ENCODE measurements at places on chromosomes 6 and 20. TPM values are rescaled to one million over a fixed set of nuclear protein-coding genes. Genes with fewer than 3 reads are reported as not detected.
A peak's percentile ranks its signal among the peaks of the same experiment; 100 is the strongest.

DNA sequence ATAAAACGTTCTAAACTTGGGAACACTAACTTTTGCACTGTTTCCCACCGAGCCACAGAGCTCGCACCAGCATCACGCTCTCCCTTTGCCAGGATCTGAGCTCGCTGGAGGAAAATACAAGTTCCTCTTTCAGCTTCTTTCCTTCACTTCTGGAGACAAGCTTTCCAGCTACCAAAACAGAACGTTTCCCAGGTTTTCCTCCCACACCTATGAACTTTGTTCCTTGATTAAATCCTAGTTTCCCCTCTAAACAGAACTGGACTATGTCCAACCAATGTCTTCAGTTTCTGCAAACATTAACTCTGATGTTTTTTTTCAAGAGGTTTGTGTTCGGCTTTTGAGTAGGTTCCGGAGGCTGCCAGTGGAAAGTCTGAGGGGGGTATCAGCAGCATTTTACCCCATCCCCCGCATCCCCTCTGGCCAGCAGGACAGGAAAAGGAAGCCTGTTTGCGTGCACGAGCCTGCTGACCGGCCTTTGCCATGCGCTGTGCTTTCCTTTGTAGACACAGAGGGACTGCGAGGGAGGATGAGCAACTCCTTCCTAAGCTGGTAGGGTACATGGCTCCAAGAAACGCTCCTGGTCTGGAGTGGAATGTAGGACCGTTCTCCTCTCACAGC lies 135.5 kb downstream of the LY86 start:
- DNase-seq: peak; percentile 73

DNA sequence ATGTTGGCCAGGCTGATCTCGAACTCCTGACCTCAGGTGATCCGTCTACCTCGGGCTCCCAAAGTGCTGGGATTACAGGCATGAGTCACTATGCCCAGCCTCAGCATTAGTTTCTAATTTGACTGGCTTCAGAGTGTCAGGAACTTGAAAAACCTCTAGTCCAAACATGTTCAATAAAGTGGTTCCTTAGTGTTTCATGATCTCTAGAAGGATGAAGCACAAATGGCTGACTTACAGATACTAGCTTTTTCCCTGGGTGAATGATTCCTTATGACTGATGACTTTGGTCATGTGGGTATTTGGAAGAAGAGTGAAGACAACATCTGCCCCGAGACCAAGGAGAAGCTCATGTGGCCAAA lies 16.4 kb downstream of the GLYATL3 start:
- no peak for DNase-seq

DNA sequence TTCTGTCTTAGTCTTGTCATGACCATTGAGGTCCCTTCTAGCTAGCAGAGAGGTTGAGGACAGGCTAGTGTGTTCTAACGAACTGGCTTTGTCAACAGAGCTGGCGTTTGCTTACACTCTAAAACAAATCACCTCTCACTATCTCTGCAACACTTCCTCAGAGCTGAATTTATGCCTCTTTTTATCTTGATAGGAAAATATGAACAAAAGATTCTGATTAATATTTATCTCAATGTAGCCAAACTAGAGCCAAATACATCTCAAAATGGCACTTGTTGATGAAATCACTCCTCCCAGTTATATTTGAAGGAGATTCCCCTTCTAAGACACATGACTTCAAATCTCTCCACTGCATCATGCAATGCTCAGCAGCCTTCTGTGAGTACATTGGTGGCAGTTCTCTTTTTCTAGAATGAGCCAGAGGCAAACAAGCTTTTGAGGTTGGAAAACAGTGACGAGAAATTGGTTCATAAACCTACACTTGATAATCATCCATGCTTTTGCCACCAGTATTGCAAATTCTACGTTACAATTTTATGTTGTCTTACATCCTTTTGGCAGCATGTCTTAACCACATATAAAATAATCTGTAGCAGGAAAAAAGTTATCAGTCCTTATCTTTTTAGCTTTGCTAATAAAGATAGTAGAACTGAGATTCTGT lies 615.7 kb upstream of the CITED2 start:
- DNase-seq: no peak

DNA sequence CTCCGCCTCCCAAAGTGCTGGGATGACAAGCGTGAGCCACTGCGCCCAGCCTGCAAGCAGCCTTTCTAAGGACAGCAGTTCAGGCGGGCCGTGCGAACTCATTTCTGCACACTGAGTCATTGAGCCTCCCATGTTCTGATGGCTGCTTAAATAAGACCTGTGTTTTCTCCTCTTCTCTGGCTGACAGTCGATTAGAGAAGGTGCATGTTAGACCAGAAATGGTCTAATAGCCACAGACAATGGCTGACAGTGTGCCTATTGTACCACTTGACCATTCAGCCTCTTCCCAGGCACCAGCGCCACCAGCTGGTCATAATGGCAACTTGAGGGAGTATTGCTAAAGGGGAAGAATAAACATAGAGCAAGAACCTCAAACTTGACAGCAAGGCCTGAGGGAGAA lies 6.2 kb downstream of the CST11 start:
- DNase-seq: peak; percentile 44

DNA sequence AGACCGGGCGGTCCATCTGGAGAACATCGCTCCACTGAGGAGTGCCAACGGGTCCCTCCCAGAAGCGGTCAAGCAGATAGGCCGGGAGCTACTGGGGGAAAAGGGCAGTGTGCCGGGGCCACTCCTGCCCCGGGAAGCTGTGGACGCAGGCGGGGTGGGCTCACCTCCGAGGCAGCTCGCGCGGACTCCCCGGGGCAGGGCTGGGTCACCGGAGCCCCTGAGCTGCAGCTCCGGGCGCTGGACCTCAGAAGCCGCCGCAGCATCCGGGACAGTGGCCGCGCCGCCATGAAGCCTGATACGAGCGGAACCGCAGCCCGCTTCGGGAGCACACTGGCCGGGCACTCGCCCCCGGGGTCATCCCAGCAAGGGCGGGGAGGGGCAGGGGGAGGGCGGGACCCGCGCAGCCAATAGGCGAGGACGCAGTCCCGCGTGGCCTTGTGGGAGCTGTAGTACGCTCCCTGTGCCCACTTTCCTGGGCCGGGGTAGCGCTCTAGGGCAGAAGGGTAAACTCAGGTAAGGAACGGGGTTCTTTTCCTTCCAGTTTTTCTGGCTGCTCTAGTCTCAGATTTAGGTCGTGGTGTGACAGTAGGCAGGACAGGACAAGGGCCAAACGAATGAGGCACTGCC lies at the start of gene MOCS1:
Gene MOCS1, minus strand, starts transcription at position 332 of the 627 bp plus-strand sequence. Its CDS starts 45 bp downstream, at position 287.
- peak; percentile 91 for DNase-seq

DNA sequence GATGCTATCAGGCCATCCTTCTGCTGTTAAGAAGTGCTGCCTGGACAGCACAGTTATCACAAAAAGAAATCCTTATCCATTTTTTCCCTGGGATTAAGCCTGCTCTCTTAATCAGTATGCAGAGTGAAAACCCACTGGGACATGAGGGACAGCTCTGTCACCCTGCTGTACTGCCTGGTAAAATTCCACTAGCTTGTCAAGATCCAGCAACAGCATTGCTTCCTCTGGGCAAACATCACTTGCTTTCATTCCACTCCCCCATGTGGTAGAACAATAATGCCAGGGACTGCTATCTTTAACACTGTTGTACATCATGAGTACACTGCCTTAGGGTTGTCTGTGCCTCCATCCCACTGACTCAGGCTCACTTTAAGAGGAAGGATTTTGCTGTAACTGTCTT lies 331.3 kb downstream of the KIF16B start:
- DNase-seq: no peak

DNA sequence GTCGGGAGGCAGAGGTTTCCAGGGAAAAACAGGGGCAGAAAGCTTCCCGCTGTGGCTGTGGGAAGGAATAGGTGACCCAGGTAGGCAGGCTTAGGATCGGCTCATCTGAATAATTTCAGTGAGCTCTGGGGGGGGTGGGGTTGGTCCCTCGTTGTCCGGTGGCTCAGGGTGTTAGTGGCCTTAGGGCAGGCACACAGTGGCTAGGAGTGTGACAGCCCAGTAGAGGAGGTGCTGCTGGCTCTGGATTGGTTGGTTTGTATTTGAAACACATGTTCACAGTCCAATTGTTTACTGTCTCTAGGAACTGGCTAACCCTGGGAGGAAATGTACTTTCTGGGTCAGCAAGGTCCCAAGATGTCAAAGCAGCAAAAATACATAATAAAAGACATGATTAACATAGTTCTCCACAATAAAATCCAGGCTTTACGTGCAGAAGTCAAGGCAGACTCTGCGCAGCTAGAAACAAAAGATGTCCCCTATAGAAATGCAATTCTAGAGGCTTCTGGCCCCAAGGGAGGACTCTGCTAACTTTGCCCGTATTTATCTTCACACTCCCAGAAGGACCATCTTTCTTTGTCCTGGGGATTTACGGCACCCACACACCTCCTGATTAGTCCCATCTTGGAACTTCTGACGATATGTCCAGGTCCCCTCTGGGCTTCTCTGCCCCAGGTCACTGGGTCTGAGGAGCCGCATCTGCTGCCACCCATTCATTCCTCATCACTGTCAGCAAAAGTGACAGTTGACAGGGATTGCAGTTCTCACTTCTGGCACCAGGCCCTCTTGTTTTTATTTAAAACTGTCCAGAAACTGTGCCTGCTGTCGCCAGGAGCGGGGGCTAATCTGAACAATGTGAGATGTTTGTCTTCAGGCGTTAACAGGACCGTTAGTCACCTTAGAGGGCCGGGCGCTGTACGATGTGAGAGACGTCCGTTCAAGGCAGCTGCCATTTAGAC lies 18.7 kb downstream of the MOCS3 start:
- DNase-seq: no peak

DNA sequence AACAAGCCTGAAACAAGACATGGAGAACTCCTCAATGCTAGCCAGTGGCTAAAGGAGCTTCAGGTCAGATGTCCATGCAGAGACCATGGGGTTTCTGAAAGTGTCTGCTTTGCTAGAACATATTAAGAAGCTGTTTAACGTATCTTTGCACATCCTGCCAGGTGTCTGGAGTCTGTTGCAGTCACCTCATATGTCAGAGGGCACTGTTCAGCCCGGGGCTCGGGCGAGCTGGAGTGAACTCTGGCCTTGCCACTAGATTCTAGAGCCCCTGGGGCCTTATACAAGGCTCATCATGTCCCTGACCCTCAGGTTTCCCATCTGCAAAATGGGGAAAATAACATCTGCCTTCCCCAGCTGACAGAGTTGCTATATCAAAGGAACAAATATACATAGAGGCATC lies 59.0 kb downstream of the PRDM1 start:
- no peak for DNase-seq

GRCh38 chr20:2350606-2351005 lies 30.1 kb upstream of the TGM6 start:
- no peak for DNase-seq

DNA sequence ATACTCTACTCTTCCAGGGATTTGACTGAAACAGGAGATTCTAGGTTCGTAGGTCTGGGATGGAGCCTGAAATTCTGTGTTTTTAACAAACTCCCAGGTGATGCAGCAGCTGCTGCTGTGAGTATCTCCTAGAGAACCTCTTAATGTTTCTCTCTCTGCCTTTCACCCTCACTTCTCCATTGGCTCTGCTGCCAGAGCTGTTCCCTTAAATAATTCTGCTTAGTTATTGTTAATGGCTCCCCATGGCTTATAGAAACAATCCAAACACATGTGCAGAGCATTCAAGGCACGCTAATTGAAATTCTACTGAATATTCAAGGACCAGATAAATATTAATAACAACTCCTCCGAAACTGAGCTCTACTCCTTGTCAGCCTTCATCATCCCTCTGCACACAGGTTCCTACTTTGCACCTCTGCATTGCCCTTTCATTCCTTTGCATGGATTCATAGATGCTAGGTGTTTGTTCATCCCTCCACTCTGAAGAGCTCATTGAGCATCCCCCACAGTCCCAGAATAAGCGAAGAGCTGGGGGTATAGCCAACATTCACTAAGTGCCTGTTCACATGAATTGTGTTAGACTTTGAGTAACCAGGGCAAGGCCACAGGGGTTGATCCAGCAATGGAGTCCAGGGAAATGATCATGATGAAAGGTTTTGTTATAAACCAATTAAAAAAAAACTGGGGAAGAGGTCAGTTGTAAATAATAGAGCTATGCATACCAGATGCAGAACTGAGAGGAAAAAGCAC lies 488.4 kb upstream of the JAG1 start:
- no peak for DNase-seq

DNA sequence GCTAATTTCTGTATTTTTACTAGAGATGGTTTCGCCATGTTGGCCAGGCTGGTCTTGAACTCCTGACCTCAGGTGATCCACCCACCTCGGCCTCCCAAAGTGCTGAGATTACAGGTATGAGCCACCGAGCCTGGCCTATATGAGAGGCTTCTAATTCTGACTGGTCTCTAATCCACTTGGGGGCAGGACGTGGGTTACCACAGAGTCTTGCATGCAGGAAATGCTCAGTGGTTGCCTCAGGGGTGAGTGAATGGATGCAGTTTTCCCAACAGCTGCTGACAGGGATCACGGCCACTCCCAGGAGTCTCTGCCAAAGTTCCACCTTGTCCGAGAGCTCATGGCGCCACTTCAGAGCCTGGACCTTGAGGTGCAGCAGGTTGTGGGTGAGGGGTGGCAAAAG lies 6.4 kb upstream of the FANCE start:
- no peak for DNase-seq

DNA sequence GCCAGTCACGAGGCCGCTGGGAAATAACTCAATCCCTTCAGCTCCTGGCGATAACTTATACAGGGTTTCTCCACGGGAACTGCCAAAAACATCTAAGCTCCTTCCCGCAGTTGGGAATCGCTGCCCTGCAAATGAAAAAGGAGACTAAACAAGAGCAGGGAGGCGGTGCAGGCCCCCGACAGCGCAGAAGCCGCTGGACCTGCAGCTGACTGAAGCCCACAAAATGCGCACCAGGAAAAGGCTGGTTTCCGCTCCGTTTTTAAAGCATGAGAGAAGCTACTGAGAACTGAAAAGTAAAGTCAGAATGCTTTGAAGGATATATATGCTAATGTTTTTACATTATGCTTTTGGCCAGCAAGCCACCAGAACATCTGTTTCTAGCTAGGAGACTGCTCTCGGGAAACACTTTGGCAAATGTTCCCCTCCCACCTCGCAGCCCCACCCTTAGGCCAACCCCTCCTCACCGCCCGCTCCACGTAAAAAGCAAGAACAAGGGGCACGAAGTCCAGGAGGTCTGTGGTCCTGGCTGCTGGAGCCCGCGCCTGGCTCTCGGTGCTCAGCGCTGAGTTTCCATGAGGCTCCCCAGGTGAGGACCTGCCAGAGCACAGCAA lies 90.5 kb downstream of the SOD2 start:
- DNase-seq: no peak

DNA sequence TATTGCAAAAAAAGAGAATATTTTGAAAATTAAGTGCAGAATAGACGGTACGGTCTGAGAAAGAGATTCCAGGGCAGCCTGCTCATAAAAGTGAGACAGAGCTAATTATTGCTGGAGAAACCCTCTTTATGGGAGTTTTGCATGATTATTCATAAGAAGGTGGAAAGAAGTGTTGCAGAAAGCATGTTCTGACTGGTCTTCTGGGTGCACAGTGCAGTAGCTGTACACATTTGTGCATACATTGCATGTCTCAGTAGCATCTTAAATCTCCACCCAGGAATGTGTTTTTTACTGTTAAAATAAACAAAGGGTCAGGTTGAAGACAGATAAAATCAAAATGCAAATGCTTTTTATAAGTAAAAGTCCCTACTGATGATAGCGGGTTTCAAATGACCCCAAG lies 1813.6 kb upstream of the DEFB115 start:
- no peak for DNase-seq

GRCh38 chr20:23320317-23320716 lies 30.3 kb upstream of the NXT1 start:
- no peak for DNase-seq

LRRN4 gene
- total RNA-seq: 3.7 TPM

RMND1 gene
- total RNA-seq: 9.5 TPM

CLPSL2 gene
- total RNA-seq: not detected

RAET1G gene
- 0.55 TPM for total RNA-seq

COL9A1 gene
- 0.37 TPM for total RNA-seq
